ENCODE measurements at places on chromosomes 2 and 18.

DNA sequence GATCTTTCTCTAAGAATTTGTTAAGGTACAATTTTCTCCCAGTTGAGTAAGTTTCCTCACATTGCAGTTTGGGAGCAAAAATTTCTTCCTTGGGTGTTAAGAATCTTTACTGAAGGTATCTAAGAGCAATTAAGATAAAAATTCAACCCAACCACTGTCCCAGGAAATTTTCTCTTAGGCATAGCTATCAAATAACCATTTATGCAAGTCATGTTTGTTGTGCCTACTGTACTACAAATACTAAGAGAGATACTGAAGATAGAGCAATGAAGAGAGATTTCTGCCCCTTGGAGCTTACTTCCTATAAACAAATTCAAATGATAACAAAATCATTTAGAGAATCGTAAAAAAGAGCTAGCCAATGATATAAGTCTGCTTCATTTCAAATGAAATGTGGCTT is 402.8 kb downstream of the LRRTM4 start:
- DNase-seq = no peak

DNA sequence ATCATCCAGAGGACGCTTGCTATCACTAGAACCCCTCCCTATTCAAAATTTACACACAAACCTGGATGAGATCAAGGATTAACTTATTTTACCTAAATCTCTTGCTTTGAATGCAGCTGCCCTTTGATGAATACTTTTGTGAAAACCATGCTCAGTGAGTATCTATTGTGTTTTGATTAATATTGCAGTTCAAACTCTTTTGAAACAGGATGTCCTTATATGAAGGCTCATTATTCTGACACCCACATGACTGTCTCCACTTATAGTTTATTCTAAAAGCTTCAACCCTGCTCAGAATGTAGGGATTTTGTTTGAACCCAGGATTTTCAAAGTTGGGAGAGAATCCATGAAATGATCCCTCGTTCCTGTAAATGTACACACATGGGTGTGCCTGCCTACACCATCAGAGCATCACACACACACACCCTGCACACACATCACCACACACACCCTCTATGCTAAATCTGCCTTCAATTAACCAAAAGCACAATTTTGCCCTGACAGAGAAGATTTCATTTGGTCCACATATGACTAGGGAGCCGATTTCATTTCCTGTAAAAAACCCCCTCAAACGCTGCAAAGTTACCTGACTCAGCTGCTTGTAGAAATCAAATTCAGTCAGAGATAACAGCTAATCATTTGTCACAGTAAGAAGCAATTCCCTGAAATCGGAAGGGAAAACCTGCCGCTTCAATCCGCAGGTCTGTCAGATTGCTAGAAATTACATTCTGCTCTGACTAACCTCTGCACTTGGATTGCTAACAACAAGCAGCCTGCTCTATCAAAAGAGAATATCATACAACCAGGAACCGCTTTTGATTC is 65.2 kb downstream of the ZEB2 start:
- no peak for DNase-seq

DNA sequence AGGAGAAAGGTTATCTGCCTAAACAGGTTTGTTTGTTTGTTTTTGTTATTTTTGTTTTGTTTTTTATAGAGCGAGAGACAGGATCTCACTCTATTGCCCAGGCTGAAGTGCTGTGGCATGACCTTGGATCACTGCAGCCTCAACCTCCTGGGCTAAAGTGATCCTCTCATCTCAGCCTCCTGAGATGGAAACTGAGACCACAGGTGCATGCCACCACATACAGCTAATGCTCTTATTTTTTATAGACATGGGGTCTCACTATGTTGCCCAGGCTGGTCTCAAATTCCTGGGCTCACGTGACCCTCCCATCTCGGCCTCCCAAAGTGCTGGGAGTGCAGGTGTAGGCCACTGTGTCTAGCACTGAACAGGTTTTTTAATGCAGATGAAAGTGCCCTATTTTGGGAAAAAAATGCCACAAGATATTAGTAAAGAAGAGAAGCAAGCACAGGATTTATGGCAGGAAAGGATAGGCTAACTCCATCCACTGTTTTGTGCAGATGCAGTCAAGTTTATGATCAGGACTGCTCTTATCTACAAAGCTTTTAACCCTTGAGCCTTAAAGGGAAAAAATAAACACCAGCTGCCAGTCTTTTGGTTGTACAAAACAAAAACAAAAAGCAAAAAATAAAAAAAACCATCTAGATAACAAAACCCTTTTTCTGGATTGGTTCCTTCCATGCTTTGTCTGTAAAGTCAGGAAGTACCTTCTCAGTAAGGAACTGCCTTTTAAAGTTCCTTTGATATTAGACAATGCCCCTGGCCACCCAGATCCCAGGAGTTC is 29.4 kb downstream of the MAP4K3 start:
- no peak for DNase-seq

- DNase-seq = no peak
Measured at GRCh38 chr18:58069099-58069498, 25.1 kb downstream of the NEDD4L start.

- DNase-seq = peak; percentile 43
Measured at GRCh38 chr2:71620116-71620515, 166.8 kb downstream of the DYSF start.

DNA sequence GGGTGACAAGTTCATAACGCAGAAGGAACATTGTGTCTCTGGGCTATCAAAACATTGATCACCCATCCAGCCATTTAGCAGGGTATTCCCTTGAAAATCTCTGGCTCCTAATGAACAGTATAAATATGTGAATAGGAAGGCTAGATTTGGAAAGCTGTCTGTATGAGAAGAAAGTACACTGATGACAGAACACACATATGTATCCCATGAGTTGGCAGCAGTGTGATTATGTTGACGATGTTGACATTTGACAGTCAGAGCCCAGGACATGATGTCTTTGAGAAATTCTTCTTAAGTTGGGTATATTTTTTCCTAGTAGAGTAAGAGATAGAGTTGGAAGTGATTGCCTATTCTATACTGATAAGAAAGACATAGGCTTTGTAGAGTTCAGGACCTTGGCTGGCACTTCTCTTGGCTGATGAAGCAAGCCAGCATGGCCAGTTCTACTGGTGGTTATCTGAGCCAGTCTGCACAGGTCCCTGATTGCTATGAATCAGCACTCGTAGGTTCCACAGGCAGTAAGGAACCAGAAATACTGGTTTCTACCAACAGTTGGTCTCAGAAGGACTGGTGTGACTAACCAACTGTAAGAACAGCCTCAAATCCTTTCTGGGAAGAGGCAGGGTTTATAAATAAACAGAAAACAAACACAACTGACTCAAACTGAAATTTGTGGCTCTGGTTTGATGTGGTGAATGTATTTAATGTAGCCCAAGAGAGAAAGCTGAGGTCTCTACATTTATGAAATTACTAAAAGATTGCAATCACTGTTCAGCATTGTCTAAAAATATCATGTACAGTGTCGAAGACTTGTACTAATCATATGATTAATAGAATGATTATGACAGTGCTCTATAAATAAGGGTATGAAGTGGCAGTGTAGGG is 43.9 kb upstream of the RAPH1 start:
- DNase-seq = no peak

GRCh38 chr18:27763341-27763740 is 413.6 kb downstream of the CDH2 start:
- no peak for DNase-seq

GRCh38 chr2:226575928-226576327 is 223.7 kb downstream of the IRS1 start:
- DNase-seq = no peak

GRCh38 chr2:63345285-63345633 is 243.0 kb downstream of the WDPCP start:
- DNase-seq = no peak

DNA sequence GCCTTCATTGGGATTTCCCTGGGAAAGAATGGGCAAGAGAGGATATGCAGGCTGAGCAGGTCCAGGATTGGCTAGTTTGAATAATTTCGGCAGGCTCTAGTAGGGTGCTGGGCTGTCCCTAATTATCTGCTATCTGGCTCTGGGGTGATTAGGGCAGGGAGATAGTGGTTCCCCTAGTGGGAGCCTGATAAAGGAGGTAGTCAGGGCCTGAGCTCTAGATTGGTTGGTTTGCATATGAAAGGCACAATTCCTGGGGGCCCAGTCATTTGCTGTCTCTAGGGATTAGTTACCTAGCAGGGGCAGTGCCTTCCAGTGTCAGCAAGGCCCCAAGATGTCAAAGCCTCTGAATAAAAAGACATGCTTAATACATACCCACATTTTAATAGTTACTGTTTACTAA is 690.1 kb upstream of the KLHL29 start:
- no peak for DNase-seq

- DNase-seq = no peak
Measured at GRCh38 chr18:47545613-47546012, 294.2 kb upstream of the SKOR2 start.

GRCh38 chr2:95025406-95026319 is at the start of gene MAL:
TSS of gene MAL (plus strand) at chr2:95025708. CDS start at chr2:95025793, 85 bp downstream.
- DNase-seq = no peak

- DNase-seq = no peak
Measured at GRCh38 chr2:150944315-150944714, 317.3 kb downstream of the RBM43 start.

GRCh38 chr2:184599054-184599871 is 934 bp downstream of the ZNF804A start:
- DNase-seq = no peak

GRCh38 chr2:170814533-170815230 is 2.0 kb upstream of the GAD1 start:
- DNase-seq = no peak

GRCh38 chr2:188382107-188382506 is 90.4 kb downstream of the GULP1 start:
- no peak for DNase-seq

- no peak for DNase-seq
Measured at GRCh38 chr2:158725441-158725891, 69.7 kb upstream of the DAPL1 start.

- DNase-seq = no peak
Measured at GRCh38 chr2:187976259-187976985, 315.3 kb upstream of the GULP1 start.

DNA sequence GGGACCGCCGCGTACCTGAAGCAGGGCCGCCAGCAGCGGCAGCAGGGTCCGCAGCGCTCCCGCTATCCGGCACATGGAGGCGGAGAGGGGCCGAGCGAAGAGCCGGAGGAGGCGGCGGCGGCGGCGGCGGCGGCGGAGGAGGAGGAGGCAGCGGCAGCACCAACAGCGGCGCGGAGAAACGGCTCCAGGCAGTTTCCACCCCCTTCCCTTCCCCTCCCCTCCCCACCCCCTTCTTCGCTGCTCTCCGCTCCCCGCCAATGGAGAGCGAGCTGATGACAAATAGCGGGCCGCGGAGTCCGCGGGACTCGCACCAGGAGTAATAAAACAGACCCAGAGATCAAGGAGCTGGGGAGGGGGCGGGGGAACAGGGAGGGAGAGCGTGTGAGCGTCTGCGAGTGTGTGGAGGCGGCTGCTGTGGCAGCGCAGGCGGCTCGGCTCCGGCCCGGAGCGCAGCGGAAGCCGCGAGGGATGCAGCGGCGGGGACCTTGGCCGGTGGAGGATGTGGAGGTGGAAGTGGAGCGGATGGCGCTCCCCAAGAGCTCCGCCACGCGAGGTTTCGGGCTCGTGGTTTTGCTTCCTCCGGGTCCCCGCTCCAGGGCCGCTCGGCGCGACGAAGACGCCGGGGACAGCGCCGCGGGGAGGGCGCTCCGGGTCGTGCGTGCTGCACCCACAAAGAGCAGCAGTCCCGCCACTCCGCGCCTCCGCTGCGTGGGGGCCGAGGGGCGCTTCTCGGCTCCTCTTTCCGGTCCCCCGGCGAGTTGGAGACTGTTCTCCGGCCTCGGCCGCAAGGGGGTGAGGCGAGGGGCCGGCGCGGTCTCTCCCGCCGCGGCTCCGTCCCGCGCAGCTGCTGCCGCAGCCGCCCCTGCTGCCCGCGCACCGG is at the start of gene CDH2:
Gene CDH2, minus strand, starts transcription at position 183 of the 880 bp plus-strand sequence. Its CDS starts 108 bp downstream, at position 75.
- DNase-seq = peak; percentile 80

GRCh38 chr2:227164763-227165291 is 403 bp downstream of the COL4A3 start:
- DNase-seq = no peak

GRCh38 chr18:51861046-51861445 is 479.0 kb upstream of the DCC start:
- DNase-seq = no peak

DNA sequence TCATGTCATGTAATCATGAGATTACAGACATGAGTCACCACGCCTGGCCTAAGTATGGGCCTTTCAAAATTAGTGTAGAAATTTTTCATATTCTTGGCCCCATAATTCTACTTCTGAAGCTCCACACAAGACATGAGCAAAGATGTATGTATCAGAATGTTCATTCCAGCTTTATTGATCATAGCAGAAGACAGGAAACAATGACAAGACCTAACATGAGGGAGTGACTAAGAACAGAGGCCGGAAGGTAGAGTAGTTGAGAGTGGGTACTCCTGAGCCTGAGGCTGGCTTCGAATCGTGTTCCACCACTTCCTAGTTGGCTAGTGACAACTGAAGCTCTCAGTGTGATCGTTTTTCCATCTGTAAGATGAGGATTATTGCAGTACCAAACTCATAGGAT is 89.3 kb downstream of the ARMC9 start:
- DNase-seq = no peak

- no peak for DNase-seq
Measured at GRCh38 chr2:231336236-231336635, 59.3 kb upstream of the B3GNT7 start.

DNA sequence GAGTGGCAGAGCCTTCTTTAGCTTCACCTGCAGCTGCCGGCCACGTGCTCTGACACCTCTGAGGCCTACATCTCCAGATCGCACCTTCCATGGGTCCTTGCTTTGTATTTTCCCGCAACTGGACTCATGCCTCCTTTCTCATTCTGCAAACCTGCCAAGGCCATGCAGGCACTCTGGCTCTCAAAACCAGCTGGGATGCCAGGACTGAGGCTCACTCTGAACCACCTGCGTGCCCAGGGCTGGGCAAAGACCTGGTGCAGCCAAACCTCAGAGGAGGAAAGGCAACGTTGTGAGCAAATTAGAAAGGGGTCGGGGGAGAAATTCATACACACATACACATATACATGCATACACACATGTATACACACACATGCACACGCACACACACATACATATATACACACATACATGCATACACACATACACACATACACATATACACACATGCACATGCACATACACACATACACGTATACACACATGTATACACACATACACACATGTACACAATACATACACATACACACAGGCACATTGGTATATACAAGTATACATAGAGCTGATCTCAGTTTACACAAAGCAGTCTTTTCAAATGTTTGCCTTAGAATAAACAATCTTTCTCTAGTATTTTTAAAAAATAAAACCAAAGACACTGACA is 125.2 kb downstream of the RTP5 start:
- peak; percentile 36 for DNase-seq

- peak; percentile 52 for DNase-seq
Measured at GRCh38 chr2:97755491-97755890, 42.1 kb downstream of the ZAP70 start.

DNA sequence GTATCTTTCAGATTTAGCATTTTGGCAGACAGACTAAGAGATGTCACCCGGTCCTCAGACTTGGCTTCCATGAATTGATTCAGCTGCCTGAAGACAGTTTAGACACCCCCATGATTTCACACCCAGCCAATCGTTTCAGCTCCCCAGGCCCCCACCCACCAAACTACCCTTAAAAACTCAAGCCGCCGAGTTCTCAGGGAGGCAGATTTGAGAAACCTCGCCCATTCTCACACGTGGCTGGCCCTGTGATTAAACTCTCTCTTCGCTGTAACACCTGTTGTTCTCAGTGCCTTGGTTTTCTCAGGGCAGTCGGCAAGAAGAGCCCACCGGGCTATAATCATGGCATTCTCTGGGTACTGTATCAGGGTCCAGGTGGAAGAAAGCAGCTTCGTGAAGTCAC is 35.2 kb downstream of the UXS1 start:
- DNase-seq = no peak
